ENCODE measurements at places on chromosomes 7 and 10.

DNA sequence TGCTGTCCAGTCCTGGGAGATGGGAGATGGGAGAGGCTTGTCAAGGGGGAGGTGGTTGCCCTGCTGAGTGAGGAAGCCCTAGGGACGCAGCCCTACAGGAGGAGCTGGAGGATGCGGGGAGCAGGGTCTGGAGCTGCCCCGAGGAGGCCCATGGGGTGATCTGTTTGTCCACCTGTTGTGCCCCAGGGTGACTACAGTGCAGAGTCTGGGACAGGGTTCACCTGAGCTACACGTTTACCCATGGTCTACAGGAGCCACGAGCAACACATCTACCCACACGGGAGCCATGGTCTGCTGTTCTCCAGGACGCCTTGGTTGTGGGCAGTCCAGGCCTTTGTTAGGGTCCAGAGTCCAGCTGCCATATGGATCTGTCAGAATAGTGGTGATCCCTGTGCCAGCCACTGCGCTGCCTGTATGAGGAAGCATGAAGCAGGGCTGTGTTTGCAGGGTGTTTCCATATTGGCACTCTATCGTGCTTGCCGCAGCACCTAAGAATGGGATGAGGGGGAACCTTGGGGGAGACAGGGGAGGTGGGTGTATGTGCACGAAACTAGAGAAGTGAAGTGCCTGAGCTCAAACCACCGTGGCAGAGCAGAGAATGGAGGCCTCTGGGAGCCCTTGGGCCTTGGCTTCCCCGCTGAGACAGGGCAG, 23.7 kb downstream of the ZNF775 start:
- no peak for DNase-seq

DNA sequence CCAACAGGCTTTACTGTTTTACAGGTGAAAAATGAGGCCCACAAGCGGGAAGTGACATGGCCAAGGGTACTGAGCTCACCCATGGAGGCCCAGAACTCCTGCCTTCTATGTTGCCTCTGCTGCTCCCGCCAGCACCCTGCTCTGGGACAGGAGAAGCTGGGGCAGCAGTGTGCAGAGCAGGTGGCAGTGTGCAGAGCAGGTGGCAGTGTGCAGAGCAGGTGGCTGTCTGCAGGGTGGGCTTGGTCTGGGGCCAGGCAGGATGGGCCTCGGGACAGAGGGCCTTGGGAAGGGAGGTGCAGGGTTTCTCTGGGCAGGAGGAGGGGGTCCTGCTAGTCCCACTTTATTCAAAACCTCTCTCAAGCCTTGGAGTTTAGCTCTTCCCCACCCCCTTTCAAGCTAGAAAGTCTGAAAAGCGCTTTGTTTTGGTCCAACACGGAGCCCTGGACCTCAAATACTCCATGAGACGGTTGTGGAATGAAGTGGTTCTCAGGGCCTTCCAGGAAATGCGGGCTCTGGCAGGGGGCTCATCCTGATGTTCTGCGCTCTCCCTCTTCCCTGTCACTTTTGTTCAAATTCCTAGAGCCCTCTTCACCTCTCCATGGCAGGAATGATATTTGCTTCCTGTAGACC, 26.8 kb downstream of the TSPAN15 start:
- no peak for DNase-seq

DNA sequence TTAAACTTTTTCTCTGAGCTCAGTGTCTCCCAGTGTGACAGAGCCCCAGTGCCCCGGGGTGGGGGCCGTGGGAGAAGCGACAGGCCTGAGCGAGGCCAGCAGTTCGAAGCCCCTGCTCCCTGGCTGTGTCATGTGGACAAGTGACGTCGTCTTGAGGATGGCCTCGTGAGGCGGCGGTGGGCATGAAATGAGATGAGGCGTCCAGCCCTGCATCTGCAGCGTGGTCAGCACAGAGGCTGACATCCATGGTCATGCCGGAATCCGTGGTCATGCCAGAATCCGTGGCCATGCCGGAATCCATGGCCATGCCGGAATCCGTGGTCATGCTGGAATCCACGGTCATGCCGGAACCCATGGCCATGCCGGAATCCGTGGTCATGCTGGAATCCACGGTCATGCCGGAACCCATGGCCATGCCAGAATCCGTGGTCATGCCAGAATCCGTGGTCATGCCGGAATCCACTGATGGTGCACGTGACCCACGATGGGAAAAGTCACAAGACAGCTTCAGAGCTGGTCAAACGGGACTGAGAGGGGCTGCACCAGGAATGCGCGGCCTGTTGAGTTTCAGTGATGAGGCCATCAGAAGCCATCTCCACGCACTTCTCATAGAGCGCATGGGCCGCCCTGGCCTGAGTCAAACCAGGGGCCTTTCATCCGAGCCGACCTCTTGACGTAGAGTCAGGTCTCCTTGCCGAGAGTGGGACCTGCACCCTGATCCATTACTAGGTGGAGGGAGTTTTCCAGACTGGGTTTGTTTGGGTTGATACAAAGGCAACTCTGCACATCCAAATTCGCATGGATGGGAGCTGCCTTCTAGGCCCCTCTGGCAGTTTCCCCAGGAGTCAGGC, 342.5 kb downstream of the PTPRN2 start:
- no peak for DNase-seq

DNA sequence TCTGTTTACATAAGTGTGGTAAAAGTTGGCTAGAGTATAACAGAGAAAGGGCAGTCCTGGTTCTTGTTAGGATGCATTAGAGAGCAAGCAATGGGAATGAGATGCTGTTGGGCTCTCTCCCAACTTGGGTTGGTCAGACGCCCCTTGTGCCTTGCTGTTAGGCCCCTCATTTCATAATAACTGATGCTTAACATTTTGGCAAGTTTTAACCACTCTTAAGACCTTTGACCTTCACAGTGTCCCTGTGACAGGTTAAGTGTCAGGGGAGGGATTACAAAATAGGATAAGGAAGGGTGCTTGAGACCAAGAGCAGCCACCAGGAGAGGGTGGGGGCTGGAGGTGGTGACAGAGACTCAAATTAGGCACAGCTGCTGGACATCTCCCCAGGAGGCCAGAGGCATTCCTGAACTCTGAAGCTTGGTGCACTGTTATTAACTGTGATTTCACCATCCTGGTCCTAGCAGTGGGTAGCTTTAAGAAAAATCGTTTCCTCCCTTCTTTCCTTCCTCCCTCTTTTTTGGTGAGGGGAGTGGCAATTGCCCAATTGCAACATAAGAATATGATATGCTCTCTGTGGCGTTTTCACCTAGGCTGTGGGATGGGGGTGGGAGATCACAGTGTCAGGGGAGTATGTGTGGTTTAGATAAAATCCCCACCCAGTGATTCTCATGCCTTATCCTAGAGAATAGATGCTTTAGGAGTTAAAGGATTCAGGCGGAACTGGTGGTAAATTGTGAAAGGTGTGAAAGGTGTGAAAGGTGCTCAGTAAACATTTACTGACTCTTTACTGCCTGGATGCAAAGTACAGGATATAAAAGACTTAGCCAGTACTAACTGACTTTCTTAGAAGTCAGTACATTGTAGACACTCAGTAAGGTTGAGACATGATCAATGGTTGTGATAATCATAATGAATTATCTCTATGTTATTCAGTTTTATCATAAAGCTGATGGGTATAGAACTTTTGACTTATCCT, 270.5 kb downstream of the BICC1 start:
- DNase-seq: no peak

DNA sequence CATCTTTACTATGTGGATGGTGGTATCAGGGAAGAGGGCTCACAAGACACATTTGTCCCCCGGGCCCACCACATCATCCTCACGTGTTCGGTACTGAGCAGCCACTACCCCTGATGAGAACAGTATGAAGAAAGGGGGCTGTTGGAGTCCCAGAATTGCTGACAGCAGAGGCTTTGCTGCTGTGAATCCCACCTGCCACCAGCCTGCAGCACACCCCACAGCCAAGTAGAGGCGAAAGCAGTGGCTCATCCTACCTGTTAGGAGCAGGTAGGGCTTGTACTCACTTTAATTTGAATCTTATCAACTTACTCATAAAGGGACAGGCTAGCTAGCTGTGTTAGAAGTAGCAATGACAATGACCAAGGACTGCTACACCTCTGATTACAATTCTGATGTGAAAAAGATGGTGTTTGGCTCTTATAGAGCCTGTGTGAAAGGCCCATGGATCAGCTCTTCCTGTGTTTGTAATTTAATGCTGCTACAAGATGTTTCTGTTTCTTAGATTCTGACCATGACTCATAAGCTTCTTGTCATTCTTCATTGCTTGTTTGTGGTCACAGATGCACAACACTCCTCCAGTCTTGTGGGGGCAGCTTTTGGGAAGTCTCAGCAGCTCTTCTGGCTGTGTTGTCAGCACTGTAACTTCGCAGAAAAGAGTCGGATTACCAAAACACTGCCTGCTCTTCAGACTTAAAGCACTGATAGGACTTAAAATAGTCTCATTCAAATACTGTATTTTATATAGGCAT, 9.1 kb upstream of the CSGALNACT2 start:
- no peak for DNase-seq

DNA sequence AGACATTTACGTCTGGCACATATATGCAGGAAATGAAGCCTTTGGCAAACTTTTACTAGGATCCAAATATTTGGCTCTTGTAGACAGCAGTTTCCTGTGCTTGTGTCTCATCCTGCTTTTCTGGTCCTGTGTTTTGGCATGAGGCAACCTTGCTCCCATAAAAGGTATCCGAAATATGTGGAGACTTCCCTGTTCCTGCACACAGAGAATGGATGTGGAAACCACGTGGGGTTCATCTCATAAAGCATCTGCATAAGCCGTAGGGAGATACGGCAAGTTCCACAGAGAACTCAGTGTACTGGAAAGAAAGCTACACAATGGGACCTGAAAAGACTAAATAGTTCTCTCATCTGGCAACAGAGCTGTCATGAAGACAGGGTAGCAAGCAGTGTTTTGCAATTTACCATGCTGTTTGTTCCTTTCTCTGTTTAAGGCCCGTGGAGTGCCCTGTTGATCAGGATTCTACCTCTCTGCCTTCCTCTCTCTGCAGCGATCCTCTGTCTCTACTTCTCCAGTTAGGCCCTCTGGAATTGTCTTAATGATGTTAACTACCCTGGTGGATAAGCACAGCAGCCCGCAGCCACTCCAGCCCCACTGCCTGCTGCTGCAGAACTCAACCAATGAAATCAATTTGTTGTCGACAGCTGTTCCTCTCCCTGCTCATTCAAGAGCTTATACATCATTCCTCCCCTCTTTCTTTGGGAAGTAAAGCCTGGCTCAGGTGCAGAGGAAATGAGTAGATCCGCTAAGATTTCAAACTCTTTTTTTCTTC, 293.6 kb downstream of the CSTF2T start:
- DNase-seq: no peak

DNA sequence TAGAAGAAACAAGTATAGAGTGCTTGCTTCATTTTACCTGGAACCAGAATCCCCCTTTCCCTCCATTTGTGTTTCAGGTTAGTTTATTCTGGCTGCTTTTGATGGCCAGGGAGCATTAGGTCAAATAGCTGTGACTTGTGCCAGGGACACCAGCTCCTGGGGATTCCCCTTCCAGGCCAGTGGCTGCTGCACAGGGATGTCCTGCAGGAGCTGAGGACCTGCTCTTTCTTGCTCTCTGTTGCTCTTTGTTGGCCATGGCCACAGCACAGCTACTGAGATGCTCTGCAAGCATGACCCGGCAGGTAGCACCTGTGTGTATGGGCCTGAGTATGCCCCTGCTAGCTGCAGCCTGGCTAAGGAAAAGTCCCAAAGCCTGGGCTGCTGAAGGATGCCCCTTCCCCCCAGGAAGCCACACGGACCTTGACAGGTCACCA, 208.9 kb downstream of the EBF3 start:
- no peak for DNase-seq

DNA sequence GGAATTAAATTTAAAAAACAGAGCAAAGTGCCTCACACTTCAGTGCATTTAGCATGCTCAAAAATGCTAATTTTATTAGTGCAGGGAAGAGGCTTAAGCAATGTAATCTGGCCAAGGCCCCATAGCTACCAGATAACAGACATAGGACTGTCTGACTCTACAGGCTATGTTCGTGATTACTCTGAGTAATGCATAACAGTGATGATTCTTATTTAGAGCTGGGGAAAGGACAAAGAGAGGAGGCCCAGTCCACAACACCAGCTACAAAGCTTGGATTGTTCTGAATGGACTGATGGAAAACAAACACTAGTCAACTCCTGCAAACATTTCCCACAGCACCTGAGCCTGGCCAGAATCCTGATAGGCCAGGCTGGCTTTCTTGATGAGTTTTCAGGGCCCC, 8.4 kb upstream of the CH25H start:
- DNase-seq: no peak

DNA sequence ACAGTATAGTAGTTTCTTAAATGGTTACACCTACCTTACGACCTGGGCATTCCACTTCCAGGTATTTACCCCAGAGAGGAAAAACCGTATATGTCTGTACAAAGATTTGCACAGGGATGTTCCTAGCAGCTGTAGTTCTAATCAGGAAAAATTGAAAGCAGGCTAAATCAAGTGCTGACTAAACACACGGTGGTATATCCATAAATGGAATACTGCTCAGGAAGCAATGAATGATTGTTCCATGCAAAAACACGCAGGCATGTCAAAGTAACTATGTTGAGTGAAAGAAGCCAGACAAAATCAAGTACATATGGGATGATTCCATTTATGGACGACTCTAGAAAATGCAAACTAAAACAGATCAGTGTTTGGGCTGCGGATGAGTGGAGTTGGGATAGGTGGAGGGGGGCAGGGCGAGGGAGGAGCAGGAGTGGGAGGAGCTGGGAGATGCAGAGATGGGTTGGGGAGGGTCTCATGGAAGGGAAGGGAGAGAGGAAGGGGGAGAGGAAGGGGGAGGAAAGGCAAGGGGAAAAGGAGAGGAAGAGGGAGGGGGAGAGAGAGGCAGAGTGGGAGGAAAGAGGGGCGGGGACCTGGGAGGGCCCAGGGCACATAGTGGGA, 484 bp upstream of the MSRB2 start:
- DNase-seq: no peak

DNA sequence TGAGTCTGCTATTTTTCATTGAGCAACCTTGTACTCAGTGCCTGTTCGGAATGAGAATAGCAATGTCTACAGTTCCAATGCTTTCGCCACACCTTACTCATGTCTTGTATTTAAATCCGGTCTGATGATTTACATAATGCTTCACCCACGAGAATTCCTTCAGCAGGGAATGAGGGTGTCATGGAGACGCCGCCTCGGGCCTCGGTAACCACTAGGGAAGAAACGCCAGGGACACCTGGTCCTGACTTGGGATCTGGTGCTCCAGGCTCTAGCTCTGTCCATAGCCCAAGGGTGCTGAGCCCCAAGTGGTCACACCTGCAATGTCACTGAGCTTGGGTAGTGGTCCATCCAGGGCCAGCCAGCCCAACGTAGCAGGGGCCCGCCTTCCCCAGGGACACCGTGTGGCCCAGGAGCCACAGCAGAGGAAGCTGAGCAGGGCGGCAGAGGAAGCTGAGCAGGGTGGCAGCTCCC, 37.4 kb downstream of the PRKAG2 start:
- DNase-seq: no peak

- no peak for DNase-seq
These were observed 53.7 kb upstream of the CD36 start for GRCh38 chr7:80584778-80585177.

GRCh38 chr7:106126170-106126938, 14.2 kb upstream of the SYPL1 start:
- DNase-seq: no peak

Measured in GM12891 (cell line).